ENCODE measurements at places on chromosomes 4 and X. TPM values are rescaled to one million over a fixed set of nuclear protein-coding genes. Genes with fewer than 3 reads are reported as not detected.

CENPU gene
- 3.0 TPM for total RNA-seq

SLC6A14 gene
- not detected for total RNA-seq

SFRP2 gene
- 146 TPM for total RNA-seq

SNCA gene
- 27.3 TPM for total RNA-seq

FAM200B gene
- 67.4 TPM for total RNA-seq
